Stimulated activated memory B cell treated with anti-CD40 and anti-IgM and Interleukin-4, amounts not matched to agents 10 μg/mL and 1 μg/mL and 100 μg/mL, for 72 hours (primary cell): ENCODE measurements at places on chromosomes 5 and 9.

GRCh38 chr5:93956006-93956405, 214.6 kb upstream of the POU5F2 start:
- no peak for ATAC-seq

DNA sequence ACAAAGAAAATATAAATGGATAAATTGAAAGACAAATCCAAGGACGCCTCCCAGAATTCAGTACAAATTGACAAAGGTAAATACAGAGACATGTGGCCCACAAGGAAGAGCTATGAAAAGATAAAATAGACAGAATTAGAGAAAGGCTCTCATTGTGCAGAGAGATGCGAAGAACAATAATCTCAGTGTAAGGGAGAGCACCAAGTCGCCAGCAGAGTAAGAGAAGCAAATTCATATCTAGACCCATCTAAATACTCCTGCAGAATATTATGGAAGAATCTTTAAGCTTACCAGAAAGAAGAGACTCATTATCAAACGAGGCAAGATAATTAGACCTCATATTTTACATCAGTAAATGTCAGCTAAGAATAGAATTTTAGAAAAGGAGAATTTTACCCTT, 101.7 kb upstream of the ITGA1 start:
- ATAC-seq: no peak

GRCh38 chr9:95070549-95071021, 246.9 kb downstream of the FANCC start:
- no peak for ATAC-seq

- no peak for ATAC-seq
Observed at GRCh38 chr5:174563899-174564298, 160.5 kb upstream of the MSX2 start.

GRCh38 chr5:179146277-179146676, 86.1 kb downstream of the ZNF354C start:
- ATAC-seq: no peak

DNA sequence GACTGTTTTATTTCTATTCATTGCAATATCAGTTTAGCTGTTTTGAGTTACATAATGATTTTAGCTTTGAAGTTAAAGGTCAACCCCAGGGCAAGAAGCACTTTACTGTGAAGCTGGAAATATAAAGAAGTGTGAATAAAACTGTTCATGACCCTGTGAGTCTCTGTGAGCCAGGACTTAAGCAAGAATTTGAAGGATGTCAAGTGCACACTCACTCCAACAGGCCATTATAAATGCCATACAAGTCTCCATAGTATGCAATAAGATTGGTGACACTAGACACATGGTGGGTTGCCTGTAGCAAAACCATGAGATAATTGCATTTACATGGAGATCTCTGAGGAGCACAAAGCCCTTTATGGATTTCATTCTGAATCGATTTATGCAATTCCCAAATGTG, 318.7 kb upstream of the ITGA1 start:
- no peak for ATAC-seq

- no peak for ATAC-seq
Observed at GRCh38 chr9:121661328-121661727, 9.9 kb downstream of the DAB2IP start.

- ATAC-seq: no peak
Observed at GRCh38 chr5:127227881-127228280, 62.7 kb upstream of the MEGF10 start.

DNA sequence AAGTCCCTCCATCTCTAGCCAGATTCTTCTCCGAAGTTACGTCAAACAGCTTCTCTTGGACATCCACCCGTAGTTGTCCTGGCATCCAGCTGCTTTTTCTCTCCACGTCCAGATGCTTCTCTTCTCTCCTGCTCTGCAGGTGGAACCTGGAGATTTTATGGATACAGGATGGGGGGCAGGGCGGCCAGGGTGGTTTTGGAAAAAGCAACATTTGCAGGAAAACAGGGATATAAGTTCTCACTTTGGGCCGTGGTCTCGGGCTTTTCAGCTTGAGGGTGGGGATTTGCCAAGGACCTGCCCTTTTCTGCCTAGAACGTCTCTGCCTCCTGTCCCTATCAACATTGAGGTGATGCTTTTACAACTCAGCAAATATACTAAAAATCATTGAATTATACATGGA, 1941.6 kb upstream of the C9orf72 start:
- ATAC-seq: no peak

DNA sequence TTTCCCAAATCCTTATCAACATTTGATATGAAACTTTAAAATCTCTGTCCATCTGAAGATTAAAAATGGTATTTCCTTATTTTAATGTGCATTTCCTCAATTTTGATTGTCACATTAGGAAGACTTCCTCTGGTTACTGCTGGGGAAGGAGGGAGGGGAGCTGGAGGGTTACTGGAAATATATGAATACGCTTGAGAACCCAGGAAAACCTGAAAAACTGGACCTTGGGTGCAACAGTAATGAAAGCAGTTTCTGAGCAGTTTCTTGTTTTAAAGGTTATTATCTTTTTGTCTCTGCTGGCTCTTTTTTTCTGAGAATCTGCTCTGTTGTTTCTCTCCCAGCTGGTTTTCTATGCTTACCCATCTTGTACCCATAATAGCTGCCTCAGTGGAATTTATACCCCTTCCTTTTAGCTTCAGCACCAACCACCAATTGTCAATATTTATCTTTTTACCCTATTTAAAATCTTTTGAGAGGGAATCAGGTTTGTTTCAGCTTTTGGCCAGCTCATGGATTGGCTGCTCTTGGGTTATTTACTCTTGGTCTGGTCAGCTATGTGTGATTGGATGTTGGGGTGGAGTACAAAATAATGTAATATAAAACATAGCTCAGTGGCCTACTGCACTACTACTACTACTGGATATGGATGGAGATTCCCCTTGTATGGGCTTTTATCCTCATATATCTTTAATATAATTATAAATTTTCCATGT, 67.4 kb downstream of the UNC13B start:
- no peak for ATAC-seq

GRCh38 chr5:143707806-143708205, 104.2 kb upstream of the HMHB1 start:
- no peak for ATAC-seq

- ATAC-seq: no peak
Observed at GRCh38 chr9:97758334-97758916, 61.3 kb upstream of the XPA start.

- peak; percentile 47 for ATAC-seq
Observed at GRCh38 chr5:43225649-43226245, 33.7 kb downstream of the NIM1K start.

- ATAC-seq: no peak
Observed at GRCh38 chr5:157902449-157903116, 43.6 kb upstream of the CLINT1 start.

GRCh38 chr9:98180996-98181395, 11.4 kb downstream of the CORO2A start:
- no peak for ATAC-seq
